AG04450 (cell line): ENCODE measurements at places on chromosomes 1 and 21. TPM values are rescaled to one million over a fixed set of nuclear protein-coding genes. Genes with fewer than 3 reads are reported as not detected.

The ANKRD34A gene
- 0.83 and 1.2 TPM in 2 replicates for polyA plus RNA-seq

The RAB42 gene
- 3.4 and 3.7 TPM in 2 replicates for polyA plus RNA-seq

The LRRC71 gene
- polyA plus RNA-seq = not detected in 2 replicates

The OR2L13 gene
- not detected in 2 replicates for polyA plus RNA-seq

The LRRC8B gene
- 1.5 and 1.6 TPM in 2 replicates for polyA plus RNA-seq

The AMY2B gene
- 0.91 and 1.1 TPM in 2 replicates for polyA plus RNA-seq

The PACC1 gene
- polyA plus RNA-seq = 10.6 and 12.6 TPM in 2 replicates

The ARHGAP30 gene
- polyA plus RNA-seq = not detected in 2 replicates

The TLCD4 gene
- polyA plus RNA-seq = 0.51 and 0.98 TPM in 2 replicates

GRCh38 chr1:200410566-200410878 is 686 bp upstream of the ZNF281 start:
- DNase-seq = no peak

- DNase-seq = no peak
These were observed 140.6 kb upstream of the HMGB4 start for GRCh38 chr1:33723251-33723650.

GRCh38 chr1:210857705-210858104 is 276.2 kb downstream of the KCNH1 start:
- no peak for DNase-seq

GRCh38 chr1:167429612-167430011 is 88.7 kb downstream of the CD247 start:
- DNase-seq = no peak

DNA sequence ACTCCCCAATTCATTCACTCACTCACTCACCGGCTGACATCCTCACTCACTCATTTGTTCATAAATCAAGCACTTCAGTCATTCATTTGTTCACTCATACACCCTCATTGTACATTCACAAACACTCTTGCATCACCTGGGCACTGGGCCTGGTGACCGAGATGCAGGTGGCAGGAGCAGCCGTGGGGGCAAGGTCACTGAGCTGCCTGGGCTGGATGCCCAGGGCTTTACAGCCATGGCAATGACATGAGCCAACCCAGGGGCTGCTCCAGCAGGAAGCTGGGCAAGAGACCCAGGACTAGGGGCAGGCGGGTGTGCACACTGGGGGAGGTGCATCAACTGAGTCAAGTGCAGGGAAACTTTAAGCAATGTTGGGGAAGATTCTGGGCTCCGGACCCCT is 113.6 kb upstream of the IGSF21 start:
- no peak for DNase-seq

GRCh38 chr1:31718327-31718897 is 14.6 kb upstream of the COL16A1 start:
- DNase-seq = no peak

DNA sequence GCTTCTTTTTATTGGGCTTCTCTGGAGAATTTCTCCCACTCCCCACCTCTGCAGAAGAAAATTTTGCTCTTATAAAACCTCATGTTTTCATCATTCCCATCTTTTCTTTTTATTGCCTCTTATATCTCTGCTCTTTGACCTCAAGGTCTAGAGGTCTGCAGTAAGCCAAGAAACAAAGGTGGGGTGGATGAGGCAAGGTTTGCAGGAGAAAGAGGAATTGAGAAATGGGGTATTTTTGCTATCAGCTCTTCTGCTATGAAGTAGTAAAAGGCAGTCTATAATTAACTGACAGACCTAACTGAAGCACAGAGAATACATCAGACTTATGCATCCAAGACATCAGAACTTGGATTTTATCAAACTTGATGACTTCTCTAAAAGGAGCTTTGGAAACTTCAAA is 22.9 kb downstream of the SYT11 start:
- no peak for DNase-seq

DNA sequence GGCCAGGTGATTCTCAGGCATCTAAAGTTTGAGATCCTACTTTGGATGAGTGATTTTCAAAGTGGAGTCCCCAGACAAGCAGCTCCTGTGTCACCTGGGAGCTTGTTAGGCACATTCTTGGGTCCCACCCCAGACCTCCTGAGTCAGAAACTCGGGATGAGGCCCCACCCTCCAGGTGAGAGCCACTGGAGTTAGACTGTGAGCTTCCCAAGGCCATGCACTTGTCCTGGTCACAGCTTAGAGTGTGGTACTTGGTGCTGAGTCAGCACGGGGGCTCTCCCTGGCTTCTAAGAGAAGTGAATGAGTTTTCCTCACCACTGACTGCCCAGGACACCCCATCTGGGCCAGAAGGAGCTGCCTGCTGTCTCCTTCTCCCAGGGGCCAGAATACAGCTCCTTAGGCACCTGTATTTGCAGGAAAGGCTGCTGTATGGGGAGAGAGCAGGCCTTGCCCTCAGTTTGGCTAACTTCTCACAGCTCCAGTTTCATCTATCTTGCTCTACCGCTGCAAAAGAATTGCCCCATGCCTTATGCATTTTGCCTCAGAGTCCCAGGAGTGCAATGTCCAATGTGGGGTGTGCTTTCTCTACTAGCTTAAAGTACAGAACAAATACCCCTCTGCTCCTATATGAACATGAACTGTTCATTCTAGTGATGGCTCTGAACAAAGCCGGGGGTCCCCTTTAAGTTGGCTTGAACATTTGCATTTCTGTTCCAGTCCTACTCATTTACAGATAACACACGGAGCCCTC is 98.1 kb downstream of the PSMG1 start:
- no peak for DNase-seq

- DNase-seq = no peak
These were observed 1585.7 kb downstream of the BRINP3 start for GRCh38 chr1:188891958-188892357.

GRCh38 chr1:3009021-3009420 is 12.2 kb upstream of the ACTRT2 start:
- no peak for DNase-seq

DNA sequence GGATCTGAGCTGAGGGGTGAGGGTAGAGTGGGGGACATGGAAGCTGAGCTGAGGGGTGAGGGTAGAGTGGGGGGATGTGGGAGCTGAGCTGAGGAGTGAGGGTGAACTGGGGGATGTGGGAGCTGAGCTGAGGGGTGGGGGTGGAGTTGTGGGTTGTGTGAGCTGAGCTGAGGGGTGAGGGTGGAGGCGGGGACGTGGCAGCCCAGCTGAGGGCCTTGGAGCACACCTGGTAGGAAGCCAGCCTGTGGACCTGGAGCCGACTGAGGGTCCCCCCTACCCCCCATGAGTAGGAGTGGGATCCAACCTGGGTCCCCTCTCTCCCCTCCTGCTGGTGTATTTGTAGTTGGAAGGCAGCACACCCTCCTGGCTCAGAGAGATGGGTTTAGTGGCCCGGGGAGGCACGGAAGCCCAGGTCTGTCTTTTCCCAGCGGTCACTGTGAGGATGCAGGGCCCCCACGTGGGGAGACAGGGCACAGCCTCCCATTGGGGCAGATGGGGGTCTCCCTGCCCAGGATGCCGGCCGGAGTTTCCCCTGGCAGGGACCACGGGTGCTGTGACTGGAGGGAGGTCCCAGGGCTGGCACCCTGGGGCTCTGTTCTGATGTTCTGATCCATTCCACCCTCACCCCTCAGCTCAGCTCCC is 13.2 kb upstream of the NPHP4 start:
- no peak for DNase-seq

- DNase-seq = no peak
These were observed 10.1 kb downstream of the ST6GALNAC3 start for GRCh38 chr1:76084685-76085084.

DNA sequence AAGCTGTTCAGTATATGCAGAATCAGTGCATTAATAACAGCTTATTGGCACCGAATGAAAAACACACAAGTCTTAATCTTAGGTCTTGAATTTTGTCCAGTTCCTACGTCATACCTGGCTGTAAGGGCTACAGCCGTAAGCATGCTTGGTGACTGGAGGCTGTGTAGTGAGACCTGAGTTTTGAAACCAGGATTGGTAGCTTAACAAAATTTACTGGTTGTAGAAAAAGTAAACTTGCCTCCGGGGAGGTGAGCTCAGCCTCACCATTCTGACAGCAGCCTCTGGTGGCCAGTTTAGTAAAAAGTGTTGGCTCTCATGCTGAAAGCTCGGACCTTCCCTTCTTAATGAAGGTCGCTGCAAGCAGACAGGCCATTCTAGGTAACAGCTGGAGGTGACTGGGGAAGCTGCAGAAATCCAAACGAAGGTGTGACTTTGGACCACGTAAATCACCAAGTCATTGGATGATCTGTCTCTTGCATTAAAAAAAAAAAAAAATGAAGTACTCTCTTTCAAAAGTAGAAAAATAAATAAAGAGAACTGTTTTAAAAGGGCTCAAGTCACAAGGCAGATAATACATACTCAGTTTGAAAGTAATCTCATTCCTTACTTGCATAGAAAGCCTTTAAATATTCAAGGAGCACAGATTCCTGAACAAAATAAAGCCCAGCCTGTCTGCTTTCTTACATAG is 48.9 kb downstream of the HLCS start:
- DNase-seq = peak; percentile 32

GRCh38 chr1:198612471-198613260 is 26.2 kb upstream of the PTPRC start:
- DNase-seq = no peak

GRCh38 chr1:230201445-230201844 is 134.4 kb downstream of the GALNT2 start:
- no peak for DNase-seq

- no peak for DNase-seq
These were observed 206.6 kb downstream of the HIVEP3 start for GRCh38 chr1:41712081-41712480.

DNA sequence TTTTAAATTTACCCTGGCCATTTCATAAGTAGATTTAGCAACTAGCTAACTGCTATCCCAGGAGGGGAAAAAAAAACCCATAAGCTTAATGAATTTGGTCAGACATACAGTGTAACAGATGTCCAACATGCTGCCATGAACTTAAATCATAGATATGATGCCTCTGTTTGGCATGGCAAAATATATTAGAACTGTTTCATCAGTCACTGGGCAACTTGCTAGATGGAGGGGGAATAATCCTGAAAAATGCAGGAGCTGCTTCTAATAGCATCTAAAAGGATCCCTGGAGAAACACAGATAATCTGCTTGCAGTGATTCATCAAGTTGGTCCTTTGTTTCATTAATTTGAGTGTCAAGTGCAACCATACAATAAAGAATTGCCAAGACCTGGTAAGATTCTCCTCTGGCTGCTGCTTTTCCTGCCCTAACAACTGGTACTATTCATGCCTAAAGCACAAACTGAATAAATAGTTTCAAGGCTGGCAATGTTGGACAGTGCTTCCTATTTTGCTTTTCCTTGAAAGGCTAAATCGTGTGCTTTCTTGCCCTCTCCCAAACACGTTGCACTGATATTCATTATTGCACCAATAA is 1.5 kb upstream of the ST6GALNAC5 start:
- no peak for DNase-seq

GRCh38 chr1:198359024-198359653 is 181.3 kb downstream of the ATP6V1G3 start:
- no peak for DNase-seq

GRCh38 chr1:17601643-17602382 is 62.3 kb downstream of the ARHGEF10L start:
- DNase-seq = no peak

DNA sequence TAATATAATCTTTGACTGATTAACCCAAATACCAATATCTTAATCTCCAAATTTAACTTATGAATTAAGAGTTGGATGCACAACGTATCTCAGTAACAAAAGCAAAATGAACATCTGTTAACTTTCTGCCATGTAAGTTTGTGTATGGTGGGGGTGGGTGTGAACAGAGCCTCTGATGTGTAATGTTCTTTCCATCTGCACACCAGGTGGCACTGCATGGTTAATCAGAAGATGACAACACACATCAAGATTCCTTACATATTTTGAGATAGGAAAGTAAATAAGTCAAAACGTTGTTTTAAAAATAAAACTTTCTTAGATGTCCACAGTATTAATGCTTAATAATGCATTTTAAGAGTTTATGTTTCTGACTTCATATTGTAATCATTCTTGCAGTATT is 251.9 kb downstream of the DPYD start:
- no peak for DNase-seq

- no peak for DNase-seq
These were observed 7.4 kb downstream of the PEX10 start for GRCh38 chr1:2404890-2405511.

- DNase-seq = no peak
These were observed 11.4 kb downstream of the HP1BP3 start for GRCh38 chr1:20775700-20776099.

DNA sequence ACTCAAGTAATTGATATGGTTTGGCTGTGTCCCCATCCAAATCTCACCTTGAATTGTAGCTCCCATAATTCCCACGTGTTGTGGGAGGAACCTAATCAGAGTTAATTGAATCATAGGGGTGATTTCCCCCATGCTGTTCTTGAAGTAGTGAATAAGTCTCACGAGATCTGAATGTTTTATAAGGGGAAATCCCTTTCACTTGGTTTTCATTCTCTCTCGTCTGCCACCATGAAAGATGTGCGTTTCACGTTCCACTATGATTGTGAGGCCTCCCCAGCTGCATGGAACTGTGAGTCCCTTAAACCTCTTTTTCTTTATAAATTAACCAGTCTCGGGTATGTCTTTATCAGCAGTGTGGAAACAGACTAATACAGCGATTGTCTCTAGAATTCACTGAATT is 135.4 kb downstream of the BACH1 start:
- no peak for DNase-seq

DNA sequence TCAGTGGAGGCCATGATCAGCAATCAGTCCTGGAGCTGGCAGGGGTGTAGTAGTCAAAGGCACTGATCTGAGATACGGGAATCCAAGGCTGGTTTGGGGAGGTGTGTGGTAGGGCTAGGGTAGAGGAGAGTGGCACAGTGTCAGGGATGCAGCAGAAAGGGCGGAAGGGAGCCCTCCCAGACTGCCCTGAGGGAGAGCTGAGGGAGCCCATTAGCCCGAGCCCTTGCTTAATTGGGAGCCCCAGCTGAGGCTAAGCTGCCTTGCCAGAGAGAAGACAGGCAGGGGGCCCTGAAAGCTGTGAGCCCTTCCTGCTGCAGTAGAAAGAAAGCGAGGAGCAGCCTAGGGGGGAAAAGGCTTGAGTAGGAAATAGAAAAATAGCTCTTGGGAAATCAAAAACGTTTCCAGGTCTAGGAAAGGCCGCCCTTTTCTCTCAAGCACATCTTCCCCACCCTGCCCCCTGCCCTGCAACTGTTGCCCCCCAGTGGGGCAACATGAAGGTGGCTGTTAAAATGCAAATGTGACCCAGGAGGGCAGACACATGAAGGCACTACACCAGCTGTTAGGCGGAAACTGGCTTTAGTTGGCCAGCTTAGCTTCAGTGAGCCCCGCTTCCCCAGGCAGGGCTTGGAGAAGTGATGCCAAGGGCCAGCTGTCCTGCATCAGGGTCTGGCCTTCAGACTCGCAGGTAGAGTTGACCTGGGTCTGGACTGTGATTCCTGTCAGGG is 106.2 kb downstream of the UCK2 start:
- no peak for DNase-seq

DNA sequence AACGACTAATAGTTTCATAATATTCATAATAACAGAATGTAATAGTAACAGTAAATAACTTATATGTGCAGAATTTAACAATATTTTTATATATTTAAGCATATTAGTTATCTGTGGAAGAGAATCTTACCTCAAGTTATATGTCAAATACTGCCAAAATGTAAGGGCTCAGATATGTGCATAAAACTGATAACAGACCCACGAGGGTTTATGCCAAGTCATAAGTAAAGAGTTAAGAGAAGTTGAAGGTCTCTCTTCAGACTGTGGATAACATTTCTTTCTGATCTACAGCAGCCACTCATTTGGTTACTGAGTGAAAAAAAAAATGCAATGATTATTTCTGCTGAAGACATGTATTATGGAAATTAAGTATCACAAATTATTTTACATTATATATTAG is 1167.8 kb upstream of the NCAM2 start:
- no peak for DNase-seq

GRCh38 chr21:46369520-46370235 is 45.7 kb downstream of the PCNT start:
- no peak for DNase-seq
